Head of caudate nucleus (tissue), 42 donors: ENCODE measurements at places on chromosomes 4 and X.

GRCh38 chr4:168925789-168926490 lies 84.1 kb downstream of the CBR4 start:
- DNase-seq, result no peak

DNA sequence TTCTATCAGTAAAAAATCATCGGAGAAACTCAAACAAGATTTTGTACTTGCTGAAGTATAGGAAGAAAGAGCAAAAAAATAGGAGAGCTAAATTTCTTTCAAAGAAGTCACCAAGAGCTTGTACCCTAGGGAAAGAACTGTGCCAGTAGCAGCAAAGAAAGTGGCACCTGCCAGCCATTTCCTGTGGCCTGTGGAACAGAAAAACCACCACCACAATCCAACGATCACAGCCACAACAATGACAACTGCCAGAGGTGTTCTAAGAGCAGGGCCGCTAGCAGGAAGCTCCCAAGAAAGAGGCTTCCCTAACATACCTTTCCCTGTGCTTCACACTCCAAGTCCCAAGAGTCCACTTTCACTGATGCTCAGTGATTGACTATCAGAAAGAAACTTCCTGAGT lies 266.1 kb upstream of the GPC4 start:
- DNase-seq, result no peak

GRCh38 chr4:117417856-117418255 lies 332.5 kb upstream of the TRAM1L1 start:
- no peak for DNase-seq

DNA sequence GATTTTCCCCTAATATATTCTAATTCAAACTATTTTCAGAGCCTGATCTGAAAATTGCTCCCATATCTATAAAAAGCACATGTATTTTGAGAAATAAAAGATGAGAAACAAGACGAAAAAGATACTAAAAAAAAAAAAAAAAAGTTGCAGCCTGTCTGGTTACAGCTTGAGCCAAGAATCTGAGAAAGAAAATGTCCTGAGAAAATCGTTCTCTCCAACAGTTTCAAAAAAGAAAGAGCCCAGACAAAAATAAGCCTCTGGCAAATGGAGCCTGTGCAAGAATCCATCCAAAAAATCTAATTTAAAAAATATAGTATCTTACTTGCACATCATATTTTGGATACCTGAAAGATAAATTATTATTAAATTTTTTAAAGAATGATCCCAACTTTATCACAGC lies 163.0 kb upstream of the TBL1X start:
- DNase-seq, result no peak

DNA sequence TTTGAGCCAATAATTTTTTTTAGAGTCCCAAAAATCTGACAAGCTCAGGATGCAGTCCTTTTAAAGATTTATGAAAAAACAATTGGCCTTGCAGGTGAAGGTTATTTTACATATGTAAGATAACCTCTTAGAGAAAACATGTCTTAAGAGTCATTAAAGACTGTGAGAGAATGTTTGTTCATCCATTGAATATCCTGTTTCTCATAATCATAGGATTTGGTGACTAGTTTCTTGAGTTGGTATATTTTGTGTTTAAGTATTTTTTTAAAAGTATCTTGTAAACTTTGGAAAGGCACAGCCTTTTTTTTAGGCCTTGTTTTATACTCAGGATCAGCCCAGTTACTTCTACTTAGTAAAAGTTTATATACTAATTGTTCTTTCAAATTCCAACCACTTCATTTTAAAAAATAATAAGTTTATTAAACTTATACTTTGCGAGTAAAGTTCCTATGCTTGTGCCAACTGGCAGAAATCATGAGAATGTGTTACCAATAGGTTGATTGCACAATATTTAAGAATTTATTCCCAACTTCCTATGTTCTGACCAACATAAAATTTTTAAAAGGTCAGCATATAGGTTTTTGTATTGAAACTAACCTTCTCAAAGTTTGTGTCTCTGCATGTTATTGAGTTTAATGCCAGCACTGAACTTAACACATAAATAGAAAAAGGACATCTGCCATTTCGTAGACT lies 40.0 kb upstream of the ARSJ start:
- DNase-seq, result no peak

DNA sequence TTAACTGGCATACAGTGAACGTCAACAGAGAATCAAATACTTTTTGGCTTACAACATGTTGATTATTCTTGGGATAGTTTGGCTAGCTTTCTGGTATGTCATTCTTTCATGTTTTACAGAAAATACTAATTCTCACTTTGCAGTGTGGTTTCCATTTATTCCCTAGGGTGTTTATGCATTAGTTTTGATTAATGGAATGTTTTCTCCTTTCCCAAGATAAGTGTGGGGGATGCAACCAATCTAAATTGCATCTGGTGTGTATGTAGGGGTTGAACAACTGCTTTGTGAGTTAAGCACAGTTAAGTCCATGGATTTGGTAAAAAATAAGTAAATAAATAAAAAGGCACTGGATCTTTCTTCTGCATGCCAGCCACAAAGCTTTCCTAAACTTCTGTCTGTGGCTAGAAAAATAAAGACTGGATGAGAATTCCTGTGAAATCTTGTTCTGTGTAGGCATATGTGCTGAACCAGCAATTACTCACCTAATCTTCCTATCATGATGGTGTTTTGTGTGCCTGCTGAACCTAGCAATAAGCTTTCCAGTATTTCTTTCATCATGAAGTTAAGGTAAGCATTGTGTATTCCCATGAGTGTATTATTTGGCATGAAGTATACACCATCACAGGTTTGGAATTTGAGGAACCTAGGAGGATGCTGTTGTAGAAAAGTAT lies 50.6 kb upstream of the TENM3 start:
- DNase-seq, result no peak
